Colonic mucosa (tissue), 4 donors: ENCODE measurements at places on chromosomes 2 and 18. TPM values are rescaled to one million over a fixed set of nuclear protein-coding genes. Genes with fewer than 3 reads are reported as not detected.

GRCh38 chr18:56108478-56109367 lies 520.7 kb upstream of the TCF4 start:
- DNase-seq: no peak

DNA sequence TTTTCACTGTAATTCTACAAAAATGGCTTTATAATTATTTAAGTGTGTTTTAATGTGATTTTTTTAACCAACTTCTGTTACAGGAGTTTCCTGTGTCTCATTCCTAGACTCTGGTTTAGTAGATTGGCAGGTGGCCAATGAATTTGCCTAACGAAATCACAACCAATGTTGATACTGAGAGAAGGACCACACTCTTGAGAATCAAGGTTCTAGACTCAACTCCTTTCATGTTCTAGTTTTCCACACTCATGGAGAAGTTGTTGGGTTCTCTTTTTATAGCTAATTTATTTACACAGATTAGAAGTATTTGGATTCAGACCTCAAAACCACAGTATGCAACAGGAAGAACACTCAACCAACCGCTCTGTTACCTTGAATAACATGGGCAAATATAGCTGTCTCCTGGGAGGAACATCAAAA lies 22.6 kb upstream of the USP34 start:
- DNase-seq: no peak

- no peak for DNase-seq
These were observed 977.3 kb upstream of the CDH2 start for GRCh38 chr18:29154196-29154757.

MOGAT1 gene
- total RNA-seq: 0.24 TPM

DNA sequence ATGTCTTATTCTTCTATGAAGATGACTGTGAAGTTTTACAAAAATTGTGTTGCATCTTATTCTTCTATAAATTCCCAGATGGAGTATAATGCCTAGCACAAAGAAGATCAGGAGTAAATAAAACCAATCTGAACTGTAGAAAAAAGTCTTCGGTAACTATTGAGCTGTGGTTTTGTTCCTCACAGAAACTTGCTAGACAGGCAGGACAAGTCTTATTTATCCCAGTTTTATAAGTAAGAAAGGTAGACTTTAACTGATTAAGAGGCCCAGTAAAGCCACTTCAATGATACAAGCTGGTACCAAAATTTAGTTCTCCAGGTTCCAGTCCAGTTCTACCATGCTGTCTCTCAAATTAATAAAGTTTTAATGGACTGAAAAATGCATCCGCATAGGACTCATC lies 526.7 kb upstream of the SETBP1 start:
- DNase-seq: no peak

- no peak for DNase-seq
These were observed 71.1 kb upstream of the NEUROD1 start for GRCh38 chr2:181751266-181752030.
